Erythroblast (primary cell): ENCODE measurements at places on chromosomes 16 and 17.

DNA sequence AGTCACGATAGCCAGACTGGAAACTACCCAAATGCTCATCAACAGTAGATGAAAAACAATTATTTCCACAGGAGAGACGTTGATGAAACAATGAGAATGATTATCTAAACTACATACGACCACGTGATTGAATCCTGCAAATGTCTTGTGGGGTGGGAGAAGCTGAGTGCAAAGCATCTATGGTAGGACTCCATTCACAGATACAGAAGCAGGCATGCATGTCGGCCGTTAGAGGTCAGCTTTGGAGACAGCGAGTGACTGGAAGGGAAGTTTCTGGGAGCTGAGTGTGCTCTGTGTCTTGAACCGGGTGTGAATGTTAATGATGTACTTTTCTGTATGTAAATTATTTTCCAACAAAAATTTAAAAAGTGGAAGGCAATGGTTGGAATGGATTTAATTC, 71.5 kb upstream of the DNAJA2 start:
- DNase-seq = no peak

- no peak for DNase-seq
Measured at GRCh38 chr17:48330421-48330820, 99.6 kb downstream of the SKAP1 start.

GRCh38 chr17:72400488-72400827, 279.6 kb downstream of the SOX9 start:
- no peak for DNase-seq

DNA sequence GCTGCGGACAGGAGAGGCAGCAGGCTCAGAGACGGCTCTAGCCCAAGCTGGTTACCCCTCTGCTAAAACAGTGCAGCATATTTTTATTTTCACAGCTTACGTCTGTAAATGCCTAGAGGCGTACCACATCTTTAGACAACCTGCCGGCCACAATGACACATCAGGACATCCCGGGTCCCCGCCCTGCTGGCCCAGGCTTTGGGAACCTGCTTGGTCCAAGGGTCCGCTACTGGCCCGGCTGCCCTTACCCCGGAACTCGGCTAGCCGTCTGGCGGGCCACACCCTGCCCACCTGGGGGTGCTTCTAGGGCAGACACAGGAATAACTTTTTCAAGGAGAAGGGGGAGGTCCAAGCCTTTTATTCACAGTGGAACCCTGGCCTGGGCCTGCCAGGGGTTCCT, 4.3 kb downstream of the CEP131 start:
- no peak for DNase-seq
